Activated naive CD8-positive, alpha-beta T cell treated with anti-CD3 and anti-CD28 coated beads, Interleukin-2, amount 50 U/mL, for 16 hours (primary cell): ENCODE measurements at places on chromosomes 1 and 21.

- DNase-seq = no peak
Observed at GRCh38 chr21:41149199-41149598, 18.8 kb upstream of the BACE2 start.

- no peak for DNase-seq
Observed at GRCh38 chr1:22784737-22785136, 74.1 kb downstream of the EPHB2 start.

DNA sequence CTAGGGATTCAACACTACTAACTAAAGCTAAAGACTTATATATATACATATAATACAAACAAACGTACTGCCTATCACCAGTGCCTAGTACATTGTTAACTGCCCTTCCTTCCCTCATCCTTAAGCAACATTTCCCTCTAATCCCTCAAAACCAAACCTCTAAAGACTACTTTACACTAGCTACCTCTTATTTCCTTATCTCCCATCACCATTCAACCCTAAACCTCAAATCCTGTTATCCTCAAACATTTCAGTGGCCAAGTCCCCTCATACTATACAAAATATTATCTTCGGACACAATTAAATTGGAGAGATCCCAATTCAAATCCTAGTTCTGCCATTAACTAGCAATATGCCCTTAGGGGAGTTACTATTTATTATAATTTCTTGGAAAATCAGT, 3.7 kb downstream of the SCAF4 start:
- no peak for DNase-seq

DNA sequence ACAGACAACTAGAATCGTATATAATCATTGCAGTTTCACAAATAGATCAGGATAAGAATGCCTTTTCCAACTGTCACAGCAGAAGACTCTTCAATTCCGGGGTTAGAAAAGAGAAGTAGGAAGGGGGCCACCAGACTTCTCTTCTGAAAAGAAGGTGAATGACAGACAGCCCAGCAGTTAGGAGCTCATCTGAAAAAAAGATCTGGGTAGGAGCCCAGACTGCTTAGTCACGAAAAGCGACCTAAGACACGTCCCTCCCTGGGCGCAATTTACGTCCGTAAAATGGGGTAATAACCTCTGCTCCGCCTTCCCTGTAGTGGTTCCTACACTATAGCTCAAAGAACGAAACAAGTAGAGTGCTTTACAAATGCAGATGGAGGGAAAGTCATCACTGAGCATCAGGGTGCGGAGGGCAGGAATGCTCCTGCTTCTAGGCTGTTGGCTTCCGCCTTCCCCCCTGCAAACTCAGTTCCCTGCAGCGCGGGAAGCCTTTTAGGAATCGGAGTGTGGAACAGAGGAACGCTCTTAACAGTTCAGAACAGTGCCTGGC, 582 bp downstream of the ORC1 start:
- DNase-seq = no peak

- DNase-seq = no peak
Observed at GRCh38 chr1:150221552-150221951, 14.4 kb downstream of the ANP32E start.

DNA sequence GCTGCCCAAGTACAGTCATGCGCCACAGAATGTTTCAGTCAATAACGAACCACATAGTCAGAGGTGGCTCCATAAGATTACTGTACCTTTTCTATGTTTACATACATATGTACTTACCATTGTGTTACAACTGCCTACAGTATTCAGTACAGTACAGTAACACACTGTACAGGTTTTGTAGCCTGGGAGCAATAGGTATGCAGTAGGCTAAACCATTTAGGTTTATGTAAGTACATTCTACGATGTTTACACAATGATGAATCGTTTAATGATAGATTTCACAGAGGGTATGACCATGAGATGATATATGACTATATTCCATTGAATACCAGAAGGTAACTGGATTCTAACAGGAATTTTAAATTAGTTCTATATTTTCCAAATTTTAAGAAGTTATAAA, 10.5 kb downstream of the YY1AP1 start:
- DNase-seq = no peak

GRCh38 chr1:214583824-214584554, 19.0 kb upstream of the CENPF start:
- DNase-seq = no peak

DNA sequence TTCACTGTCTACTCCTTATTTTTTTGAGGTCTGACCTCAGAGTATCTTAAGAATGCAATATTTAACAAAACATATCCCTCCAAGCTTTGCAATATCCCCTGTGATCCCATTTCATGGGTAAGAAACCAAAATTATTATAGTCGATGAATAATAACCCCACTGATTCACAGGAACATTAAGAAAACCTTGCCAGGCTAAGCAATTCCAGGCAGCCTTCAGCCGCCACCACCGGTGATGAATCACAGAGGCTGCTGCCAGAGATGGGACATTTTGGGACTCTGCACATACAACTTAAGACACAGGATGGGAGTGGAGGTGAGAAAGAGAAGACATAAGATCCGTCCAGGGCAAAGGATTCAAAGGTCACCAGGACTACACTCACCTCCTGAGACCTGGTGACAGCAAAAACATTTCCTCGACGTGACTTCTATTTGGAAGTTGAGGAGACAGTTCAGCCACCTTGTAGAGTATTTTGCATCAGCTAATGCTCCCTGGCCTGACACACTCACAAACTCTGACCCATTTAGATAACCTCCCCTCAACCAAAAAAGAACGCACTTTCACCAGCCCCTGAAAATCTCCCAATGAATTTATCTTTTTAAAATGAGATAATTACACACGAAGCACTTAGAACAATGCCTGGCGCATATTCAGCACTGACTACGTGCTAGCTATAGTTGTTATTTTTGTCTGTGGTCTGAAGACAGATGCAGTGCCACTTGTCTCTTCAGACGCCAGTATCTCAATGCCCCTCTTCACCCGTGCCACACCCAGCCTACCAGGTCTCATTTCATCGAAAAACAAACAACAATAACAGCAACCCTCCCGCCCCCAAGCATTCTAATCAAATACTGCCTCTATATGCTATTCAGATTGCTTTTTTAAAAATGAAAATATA, 17.8 kb upstream of the OVAAL start:
- no peak for DNase-seq

DNA sequence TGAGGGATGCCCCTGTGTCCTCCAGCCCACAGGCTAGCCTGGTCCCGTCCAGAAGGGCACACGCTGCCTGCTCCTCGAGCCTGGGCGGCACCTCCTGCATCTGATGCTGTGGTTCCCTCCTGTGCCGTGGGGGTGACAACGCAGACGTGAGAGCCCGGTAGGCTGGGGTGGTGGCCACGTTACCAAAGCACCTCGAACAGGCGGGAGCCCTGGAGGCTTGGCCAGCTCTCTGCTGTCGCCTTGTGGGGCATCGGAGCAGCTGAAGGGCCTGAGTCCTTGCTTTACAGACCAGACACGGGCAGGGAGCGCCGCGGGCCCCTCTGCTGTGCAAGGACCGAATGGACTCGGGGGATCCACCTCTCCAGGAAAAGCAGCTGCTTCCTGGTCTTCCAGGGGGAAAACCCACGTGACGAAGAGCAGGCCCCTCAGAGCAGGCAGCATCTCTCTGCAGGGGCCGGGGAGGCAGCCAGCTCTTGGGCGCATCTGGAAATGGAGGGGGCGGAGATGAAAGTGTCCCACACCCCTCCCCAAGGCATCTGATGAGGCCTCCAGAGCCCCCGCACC, 133.3 kb downstream of the NPHP4 start:
- DNase-seq = no peak

- no peak for DNase-seq
Observed at GRCh38 chr1:186806477-186806876, 22.3 kb upstream of the PLA2G4A start.

DNA sequence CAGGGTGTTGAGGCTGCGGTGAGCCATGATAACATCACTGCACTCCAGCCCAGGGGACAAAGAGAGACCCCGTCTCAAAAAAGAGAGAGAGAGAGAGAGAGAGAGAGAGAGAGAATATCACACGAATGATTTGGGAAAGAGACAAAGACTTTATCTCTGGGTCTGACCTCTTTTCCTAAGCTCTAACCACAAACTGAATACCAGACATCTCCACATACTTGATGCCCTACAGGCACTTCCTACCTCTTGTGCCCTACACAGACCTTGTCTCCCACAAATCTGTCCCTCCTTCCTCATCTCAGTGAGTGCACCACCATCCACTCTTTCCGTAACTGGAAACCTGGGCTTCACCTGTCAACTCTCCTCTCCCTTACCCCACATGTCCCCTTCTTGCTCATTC, 27.0 kb upstream of the PTCH2 start:
- DNase-seq = no peak

DNA sequence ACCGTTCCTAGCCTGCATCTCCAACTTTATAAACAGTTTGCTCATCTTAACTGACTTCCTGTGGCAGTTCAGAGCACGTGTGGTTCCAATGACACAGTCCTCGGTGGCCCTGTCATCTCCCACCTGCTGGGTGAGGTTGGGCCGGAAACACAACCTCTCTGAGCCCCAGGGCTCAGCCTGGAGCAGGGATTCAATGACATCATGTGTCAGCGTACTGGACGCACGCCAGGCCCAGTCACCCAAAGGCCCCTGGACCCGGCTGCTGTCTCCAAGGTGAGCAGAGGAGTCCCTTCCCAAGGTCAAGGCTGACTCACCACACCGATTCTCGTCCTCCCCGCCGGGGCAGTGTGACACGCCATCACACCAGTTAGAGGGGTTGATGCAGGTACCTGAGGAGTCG, 19.9 kb downstream of the TMPRSS2 start:
- no peak for DNase-seq

DNA sequence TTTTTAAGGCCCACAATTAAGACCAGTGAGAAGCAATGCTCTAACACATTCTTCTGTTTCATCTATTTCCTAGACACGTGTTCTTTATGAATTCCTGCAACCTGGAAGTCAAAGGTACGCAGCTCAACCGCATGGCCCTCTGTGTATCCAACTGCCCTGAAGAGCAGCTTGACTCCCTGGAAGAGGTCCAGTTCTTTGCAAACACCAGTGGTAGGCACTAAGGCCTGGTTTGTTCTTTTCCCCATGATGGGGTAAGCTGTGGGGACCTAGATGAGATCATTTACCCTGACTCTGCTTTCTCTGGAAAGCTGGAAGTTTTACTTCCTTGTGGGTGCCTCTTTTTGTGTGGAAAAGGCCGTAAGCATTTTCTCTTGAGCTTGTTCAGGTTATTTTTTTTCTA, 7.3 kb downstream of the SLC44A3 start:
- no peak for DNase-seq
